ENCODE measurements at places on chromosomes 6 and 20.
A peak's percentile ranks its signal among the peaks of the same experiment; 100 is the strongest.

GRCh38 chr20:11387189-11387754 lies 530.4 kb upstream of the BTBD3 start:
- no peak for DNase-seq

GRCh38 chr6:37093728-37094069 lies 76.3 kb upstream of the PIM1 start:
- DNase-seq, result no peak

GRCh38 chr6:139230391-139230840 lies 61.4 kb downstream of the TXLNB start:
- DNase-seq, result no peak

DNA sequence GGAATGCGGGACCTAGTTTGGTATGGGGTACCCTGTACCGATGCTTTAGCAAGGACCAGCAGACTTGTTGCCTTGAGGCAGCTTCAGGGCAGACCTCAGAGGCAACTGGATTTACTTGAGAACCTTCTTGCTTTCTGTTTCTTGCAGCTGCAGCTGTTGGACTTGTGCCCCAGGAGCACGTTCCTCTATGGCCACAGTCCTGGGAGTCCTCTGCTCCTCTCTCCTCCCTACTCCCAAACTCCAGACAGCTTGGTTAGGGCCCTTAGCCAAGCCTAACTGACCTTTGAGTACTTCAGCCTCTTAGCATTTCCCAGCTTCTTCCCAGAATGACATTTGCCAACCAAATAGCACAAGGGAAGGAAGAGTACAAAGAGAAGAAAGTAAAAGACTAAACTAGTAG lies 34.7 kb downstream of the GHRH start:
- DNase-seq, result no peak

DNA sequence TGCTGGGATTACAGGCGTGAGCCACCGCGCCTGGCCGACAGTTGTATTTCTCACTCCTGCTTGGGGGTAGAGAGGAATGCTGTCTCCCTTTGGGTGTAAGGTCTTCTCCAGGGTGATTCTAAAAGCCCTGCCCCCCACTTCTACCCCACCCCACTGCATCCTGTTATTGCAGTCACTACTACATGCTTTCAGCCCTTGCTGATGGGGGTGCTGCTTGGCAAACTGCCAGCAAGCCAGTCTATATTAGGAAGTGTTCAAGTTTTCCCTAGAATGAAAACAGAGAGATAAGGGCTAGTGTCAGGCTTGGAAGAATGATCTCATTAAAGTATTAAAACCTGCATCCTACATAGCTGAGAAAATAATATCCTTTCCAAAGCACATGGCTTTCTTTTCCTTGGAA lies 31.3 kb downstream of the TTI1 start:
- peak; percentile 37 for DNase-seq

DNA sequence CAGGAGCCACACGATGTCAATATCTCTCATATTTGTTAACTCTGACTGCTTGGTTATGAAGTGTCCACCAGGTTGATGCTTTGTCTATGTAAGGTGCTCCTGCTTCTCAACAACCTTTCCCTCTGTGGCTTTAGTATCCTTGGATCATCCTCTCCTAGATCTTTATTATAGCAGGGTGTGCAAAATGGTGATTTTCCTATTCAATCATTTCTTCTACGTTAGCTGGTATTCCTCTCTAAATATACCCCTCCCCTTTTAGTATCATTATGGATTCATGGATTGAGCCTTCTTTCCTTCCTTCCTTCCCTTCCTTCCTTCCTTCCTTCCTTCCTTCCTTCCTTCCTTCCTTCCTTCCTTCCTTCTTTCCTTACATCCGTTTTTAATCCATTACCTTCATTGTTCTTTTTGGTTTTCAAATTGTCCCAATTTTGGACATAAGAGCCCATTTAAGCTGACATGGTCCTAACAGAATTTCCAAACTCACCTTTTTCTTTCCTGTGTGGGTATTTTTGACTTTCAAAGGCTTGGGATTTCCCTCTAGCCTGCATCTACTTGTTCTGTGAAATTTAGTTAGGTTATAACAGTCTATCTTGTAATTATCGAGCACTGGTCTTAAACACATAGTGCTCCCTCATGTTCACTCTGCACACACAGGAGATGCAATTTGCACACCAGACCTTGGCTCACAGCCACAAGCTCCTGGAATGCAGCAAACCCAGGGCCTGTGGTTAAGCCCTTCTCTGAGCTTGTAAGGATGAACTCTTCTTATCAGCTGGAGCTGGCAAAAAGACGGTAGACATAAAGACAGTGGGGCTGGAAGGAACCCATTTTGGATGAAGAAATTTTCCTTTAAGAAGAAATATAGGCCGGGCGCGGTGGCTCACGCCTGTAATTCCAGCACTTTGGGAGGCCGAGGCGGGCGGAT lies 109.9 kb downstream of the SLC24A3 start:
- no peak for DNase-seq

- DNase-seq, result no peak
These were observed 37.5 kb downstream of the LAMA4 start for GRCh38 chr6:112216662-112217551.

DNA sequence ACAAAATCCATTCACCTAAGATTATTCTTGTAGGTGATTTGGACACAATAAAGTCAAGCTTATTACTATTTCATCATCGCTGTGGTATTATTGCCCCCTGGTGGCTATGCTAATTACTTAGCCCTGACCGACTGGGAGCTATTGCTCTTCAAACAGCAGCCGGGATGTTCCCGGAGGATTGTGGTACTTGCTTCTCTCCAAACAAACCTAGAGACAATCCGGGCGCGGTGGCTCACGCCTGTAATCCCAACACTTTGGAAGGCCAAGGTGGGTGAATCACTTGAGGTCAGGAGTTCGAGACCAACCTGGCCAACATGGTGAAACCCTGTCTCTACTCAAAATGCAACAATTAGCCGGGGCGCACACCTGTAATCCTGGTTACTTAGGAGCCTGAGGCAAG lies 15.4 kb upstream of the STMND1 start:
- peak; percentile 28 for DNase-seq

- DNase-seq, result no peak
These were observed 32.3 kb upstream of the RSPO4 start for GRCh38 chr20:1034415-1034789.

GRCh38 chr6:106510090-106510970 lies 119.0 kb downstream of the RTN4IP1 start:
- DNase-seq, result peak; percentile 91

DNA sequence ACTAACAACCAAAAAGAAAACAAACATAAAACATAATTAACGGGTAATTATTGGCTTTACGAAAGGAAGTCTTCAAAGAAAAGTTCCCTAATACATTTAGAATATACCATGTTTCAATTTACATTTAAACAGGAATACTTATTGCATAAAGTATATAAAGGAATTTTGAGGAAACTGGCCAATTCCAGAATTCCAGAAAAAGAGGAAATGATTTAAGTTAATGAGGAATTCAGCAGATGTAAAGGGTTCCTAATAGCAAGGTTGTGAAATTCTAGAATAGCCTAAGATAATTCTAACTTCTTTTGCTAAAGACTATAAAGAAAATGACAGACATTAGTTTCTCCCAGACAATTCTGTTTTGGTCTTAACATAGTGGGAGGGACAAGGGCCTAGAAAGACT lies 35.0 kb downstream of the DTNBP1 start:
- DNase-seq, result no peak

GRCh38 chr6:31794866-31795615 lies 511 bp downstream of the VARS1 start:
- DNase-seq, result no peak

DNA sequence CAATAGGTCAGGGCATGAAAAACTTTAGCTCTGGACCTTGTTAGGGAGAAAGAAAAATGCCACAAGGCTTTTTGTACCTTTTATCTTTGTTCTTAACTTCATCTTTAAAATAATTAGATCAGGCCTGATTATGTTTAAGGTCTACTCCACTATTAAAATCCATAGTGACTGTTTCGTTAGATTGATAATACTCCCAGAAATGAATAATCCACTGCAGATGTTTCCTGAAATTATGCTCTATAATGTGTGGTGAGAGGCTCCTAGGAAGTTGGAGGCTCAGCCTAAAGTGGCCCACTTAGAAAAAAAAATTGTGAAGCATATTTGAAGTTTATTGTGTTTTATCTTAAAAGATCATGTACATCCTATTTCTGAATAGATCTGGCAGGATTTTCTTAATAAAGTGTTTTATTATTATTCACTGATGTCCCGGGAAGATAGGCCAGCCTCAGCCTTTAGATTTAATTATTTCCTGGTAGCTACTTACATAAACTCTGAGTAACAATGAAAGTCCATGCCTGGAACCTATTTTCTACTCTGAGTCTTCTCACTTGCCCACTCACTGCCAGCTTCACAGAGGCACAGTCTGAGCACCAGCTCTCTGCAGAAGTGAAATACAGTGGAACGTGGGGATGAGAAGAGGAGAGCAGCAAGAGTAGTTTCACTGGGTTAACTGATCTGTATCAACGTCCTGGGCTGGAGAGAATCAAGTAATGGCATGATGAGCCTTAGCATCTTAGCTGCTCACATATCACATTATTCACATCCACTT lies 126.8 kb upstream of the TMEM170B start:
- DNase-seq, result peak; percentile 84

DNA sequence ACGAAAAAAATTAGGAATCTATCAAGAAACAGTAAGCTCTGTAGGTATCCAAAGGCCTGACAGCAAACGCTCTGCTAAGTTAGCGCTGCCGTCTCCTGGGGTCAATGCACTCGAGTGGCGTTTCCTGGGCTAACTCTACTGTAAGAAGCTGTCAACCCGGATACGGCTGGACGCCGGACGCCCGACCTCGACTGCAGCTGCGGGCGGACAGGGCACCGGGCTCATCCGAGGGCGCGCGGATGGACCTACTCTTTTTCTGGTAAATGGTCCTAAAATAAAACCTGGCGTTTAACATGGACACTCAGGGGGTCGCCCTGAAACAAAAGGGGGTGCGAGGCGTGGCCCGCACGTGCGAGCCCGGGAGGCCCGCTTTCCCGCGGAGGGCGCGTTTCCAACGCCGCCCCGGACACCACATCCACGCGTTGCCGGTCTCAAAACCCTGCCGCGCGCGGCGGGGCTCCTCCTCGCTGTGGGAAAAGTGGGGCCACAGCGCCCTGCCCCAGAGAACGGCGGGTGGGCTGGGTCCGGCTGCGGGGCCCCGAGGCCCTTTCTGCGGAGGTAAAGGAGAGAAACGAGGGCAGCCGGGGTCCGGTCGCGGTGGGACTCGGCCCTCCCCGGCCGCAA lies 537 bp downstream of the TCP1 start:
- DNase-seq, result peak; percentile 26
